Lower lobe of right lung (tissue), 2 donors: ENCODE measurements at places on chromosomes 7 and 10.

DNA sequence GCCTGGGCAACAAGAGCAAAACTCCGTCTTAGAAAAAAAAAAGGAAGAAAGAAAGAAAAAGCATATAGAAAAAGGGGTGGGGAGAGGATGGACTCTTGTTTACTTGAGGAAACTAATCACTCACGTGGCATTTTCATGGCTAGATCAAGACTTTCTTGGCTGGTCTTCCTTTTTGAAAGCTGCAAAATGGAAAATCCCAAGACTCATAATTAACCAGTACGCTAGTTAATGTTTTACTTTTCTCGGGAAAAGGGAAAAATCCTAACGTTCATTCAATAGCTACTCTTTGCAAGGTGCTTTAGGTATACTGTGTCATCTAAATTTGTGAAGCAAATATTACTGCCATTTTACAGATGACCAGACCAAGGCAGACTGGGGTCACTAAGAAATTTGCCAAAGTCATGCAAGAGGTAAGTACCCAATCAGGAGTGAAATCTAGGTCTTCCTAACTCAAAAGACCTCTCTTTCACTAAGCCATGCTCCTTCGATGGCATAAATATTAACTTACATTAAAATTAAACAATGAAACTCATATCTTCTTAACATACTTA lies 24.4 kb downstream of the NAPEPLD start:
- DNase-seq = no peak

DNA sequence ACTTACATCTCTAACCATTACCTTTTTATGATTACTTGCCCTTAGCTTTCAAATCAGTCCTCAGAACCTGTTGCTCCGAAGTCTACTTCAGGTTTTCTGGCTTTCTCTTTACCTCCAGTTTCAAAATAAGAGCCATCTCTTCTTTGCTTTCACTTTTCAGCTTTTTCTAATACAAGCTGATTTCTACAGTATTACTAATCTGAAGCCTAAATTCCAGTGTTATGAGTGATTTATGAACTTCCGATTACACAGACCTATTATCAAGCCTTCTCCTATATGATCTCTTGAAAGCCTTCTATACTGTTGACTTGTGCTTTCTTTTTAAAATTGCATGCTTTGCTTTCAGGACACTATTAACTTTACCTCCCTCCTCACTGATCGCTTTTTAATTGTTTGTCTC lies 1307.8 kb upstream of the CELF2 start:
- DNase-seq = no peak

GRCh38 chr10:110841767-110842267 lies 29.9 kb upstream of the PDCD4 start:
- no peak for DNase-seq

DNA sequence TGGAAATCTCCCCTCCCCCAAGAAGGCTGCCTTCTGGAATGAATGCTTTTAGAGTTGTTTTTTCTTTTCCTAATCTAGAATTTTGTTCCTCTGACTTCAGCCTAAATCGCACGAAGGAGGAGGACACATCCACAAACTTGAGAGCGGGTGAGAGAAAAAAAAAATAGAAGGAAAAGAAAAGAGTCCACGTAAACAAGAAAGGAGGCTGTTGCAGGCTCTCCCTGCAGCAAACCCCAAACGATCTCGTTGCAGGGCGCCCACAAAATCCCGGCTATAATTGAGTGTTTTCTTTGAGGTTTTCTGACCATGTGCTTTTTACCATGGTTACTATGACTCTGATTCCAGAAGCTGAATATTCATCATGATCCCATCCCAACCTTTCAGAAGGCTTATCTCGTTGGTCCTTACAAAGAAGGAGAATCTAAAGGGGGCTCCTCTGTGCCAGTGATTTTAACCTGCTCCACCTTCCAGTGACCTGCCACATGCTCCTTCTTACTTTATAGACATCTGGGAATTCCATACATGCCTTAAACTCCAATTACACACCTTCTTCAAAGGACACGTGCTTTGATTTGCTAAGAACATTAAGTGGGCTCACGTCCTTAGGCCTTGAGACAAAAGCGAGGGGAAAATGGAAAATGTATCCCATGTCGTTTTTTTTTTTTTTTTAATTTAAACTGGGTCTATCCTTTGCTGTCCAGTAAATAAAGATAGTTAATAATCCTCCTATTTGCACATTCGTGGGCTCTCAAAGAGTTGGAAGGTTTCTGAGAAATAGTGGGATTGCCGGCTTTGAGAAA lies 5.8 kb downstream of the TWIST1 start:
- no peak for DNase-seq

- DNase-seq = no peak
Measured at GRCh38 chr10:102801496-102801895, 35.7 kb downstream of the CYP17A1 start.

DNA sequence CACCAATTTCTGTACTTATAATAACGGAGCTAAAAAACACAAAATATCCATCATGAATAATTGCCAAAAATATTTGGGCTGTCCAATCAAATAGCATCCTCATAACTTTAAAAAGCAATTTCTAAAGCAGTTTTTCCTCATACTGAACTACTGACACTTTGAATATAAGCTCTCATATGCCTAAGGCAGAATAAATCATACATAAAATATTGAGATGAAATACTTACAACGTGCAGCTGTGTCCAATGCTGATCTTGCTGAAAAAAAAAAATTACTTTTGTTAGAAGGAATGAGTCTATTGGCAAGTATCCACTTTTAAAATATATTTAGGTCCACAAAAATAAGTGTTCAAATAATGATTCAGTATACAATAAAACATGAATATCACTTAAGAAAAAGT lies 24.2 kb downstream of the FAM3C start:
- DNase-seq = no peak

GRCh38 chr10:33211106-33211878 lies 123.2 kb downstream of the NRP1 start:
- no peak for DNase-seq

GRCh38 chr10:26448292-26448691 lies 10.2 kb downstream of the APBB1IP start:
- no peak for DNase-seq

DNA sequence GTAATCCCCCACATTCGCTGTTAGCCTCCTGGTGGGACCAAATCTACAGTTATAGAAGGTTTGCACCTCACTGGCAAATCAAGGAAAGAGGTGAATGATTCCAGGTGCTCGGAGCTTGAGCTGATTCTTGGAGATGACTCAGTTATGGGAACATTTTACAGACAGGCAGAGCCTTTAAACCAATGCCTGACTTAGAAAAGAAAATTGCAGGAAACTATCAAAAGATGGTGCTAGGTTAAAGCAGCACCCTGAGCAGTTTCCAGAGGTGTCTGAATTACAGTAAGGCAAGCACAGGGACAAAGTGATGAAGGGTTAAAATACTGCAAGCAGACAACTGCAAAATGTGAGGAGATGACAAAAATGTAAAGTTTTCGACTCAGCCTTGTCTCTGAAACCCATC lies 2.9 kb downstream of the LRRTM3 start:
- DNase-seq = no peak

- no peak for DNase-seq
Measured at GRCh38 chr10:131561897-131562296, 250.4 kb upstream of the TCERG1L start.

DNA sequence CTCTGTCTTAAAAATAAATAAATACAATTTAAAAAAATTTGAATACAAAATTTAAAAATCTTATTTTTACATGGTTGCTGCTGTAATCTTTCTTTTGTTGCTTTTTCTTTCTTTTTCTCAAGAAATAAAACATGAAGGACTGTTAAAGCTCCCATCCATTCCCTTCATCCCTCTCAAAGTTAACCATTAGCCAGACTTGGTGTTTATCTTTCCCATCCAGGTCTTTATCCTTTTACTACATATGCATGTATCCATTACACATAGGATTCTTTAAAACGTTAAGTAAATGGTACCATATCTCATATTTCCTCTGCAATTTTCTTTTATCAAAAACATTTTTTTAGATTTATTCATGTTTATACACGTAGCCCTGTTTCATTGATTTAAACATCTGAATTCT lies 70.1 kb downstream of the CREB3L2 start:
- DNase-seq = no peak

DNA sequence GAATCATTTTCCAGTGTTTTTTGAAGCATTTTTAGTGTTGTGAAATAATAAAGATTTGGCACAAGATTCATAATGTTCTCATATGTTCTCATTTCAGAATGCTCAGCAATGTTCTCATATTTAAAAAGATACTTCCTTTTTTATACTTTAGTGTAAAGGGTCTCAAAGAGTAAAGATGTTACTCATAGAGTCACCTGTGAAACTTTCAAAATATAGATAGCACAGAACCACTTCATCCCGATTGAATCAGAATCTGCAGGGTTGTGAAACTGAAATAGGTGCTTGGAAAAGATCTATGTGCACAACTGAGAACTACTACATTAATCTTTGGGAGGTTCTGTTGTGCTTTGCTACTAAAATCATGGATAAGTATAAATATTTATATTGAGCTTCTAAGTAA lies 144.7 kb downstream of the MDFIC start:
- DNase-seq = no peak

- no peak for DNase-seq
Measured at GRCh38 chr10:77144656-77145055, 493.0 kb downstream of the KCNMA1 start.

DNA sequence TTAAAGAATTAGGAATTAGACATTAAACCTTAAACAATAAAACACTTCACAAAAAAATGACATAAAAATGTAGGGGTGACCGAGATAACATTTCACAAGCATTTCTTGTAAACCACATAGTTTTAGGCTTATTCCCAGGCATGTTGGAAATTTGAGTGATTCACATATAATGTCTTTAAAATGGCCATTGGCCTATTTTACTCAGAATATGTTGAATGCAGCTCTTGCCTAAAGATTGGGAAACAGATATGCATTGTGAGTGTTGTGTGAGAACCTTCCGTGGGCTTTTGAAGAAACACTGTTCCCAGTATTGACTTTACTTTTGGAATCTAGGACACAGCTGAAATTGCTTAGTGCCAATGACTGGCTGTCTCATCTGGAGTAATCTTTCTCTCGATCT lies 79.6 kb downstream of the ARL5B start:
- DNase-seq = no peak
